ENCODE measurements at places on chromosomes 7 and 10.

DNA sequence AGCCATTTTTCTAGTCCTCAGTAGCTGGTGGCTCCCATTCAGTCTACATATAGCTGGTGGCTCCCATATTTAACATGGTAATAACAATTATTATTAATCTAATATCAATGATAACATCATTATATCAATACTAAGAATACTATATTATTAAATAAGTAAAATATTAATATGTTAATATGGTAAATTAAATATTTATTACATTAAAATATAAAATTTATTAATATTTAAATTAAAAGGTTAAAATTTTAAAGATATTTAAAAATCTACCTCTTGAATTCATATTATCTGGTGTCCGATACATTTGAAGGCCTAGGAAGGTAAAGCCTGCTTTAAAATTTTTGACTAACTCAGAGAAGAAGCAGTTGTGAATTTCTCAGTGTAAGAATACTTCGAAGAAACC is 69.8 kb downstream of the SPAG6 start:
- DNase-seq: no peak

DNA sequence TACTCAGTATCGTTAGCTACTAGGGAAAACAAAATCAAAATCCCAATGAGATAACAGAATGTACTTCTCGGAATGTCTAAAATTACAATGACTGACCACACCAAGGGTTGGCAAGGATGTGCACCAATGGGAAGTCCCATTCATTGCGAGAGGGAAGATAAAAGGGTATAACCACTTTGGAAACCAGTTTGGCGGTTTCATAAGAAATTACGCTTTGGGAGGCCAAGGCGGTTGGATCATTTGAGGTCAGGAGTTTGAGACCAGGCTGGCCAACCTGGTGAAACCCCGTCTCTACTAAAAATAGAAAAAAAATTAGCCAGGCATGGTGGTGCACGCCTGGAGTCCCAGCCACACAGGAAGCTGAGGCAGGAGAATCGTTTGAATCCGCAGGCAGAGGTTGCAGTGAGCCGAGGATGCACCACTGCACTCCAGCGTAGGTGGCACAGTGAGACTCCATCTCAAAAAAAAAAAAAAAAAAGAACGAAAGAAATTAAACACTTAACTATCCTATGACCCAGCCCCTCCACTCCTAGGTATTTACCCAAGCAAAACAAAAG is 7.6 kb downstream of the HACD1 start:
- no peak for DNase-seq

- no peak for DNase-seq
These were observed 49.2 kb upstream of the AGR3 start for GRCh38 chr7:16930946-16931345.

DNA sequence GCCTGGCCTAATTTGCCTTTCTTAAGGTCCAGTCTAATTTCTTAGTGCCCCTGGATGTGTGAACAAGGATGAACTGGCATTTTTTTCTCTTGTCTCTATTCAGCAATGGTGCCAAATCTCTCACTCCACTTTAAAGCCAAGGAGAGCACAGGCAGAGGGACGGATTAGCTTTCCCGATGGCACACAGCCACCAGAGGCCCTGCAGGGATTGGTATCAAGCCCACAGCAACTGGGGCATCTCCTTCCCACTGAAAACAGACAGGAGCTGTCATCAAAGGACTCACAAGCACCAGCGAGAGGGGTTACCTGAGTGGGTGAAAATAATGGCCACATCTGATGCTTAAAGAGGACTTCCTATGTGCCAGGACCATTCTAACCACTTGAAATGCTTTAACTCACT is 83.1 kb downstream of the ITIH5 start:
- no peak for DNase-seq

GRCh38 chr7:69871886-69872569 is 273.8 kb downstream of the AUTS2 start:
- DNase-seq: no peak
